ENCODE measurements at places on chromosomes 6 and 20. TPM values are rescaled to one million over a fixed set of nuclear protein-coding genes. Genes with fewer than 3 reads are reported as not detected.

Gene IRF4
- under 0.01 TPM for total RNA-seq

DNA sequence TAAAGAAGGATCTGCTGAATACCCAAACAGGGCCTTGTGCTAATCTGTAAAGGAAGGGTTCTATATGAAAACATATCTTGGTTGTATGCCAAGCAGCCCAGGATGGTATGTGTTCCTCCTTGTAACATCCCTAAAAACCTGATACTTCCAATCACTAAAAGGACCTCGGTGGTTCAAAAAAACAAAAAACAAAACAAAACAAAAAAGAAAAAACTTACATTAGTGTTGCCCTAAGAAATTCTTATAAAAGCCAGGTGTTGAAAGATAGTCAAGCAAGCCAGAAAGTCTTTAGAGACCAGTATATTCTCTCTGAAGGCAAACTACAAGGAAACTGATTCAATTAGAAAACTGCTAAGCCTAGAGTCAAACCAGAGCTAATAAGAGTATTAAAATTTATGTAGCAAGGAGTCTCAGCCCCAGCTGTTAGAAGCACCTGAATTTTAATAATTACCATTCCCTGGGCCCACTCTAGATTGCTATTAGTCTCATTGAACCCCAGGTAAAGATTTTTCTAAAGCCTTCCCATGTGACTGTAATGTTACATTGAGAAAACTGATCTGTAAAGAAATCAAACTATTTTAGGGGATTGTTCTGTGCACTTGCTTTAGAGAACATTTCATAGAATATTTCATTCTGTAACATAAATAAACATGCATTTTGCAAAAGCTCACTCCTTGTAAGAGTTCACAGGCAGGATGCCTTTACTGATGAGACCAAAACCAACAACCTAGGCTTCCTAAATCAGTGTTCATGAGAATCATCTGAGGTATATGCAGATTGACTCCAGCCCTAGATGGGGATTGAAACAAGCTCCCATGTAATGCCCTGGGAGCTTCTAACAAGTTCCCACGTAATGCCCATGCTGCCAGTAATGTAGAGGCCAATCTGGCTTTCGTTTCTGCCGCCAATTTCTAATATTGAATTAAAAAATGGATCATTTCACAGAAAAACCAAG lies 95.2 kb upstream of the BTN3A2 start:
- no peak for DNase-seq

GRCh38 chr6:12404651-12405050 lies 114.5 kb downstream of the EDN1 start:
- DNase-seq: peak; percentile 33

DNA sequence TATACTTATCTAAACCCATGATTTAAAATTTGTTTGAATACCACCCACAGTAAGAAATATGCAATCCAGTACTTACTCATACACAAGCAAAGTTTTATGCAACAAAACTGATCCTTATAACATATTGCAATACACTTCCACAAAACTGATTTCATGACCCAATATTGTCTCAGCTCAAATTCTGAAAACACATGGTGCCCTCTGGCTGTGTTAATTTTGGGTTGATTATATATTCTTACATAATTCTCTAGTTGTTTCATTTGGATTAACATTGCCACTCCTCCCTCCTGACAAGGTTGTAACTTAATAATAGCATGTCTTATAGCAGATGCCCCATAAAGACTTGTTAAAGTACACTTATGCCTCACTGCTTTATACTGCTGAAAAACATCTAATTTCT lies 73.0 kb upstream of the TULP1 start:
- DNase-seq: no peak

Gene GSTA1
- under 0.01 TPM for total RNA-seq

Gene ARFGEF3
- under 0.01 TPM for total RNA-seq
